ENCODE measurements at places on chromosomes 5 and 9.
A peak's percentile ranks its signal among the peaks of the same experiment; 100 is the strongest.

- DNase-seq, result no peak
Measured at GRCh38 chr5:115829913-115830312, 11.5 kb downstream of the ATG12 start.

GRCh38 chr9:89778100-89779090, 173.6 kb downstream of the GADD45G start:
- no peak for DNase-seq

DNA sequence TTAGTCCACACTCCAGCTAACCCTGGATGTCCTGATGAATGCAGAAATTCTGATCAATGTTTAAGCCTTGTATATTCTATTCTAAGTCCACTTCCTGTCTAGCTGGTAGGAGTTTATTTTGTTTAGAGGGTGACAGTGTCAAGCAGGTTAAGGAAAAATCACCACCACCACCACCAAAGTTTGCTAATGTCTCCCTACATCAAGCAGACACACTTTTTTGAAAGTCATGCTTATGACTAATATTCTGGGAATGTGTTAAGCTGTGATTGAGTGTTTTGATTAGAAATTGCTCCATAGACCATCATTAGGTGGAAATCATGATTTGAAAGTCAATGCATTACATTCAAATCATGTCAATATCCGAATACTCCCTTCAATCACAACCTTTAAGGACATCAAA, 1530.1 kb downstream of the MAT2B start:
- DNase-seq, result peak; percentile 3

- peak; percentile 55 for DNase-seq
Measured at GRCh38 chr9:77495834-77496671, 152.1 kb downstream of the GNA14 start.

DNA sequence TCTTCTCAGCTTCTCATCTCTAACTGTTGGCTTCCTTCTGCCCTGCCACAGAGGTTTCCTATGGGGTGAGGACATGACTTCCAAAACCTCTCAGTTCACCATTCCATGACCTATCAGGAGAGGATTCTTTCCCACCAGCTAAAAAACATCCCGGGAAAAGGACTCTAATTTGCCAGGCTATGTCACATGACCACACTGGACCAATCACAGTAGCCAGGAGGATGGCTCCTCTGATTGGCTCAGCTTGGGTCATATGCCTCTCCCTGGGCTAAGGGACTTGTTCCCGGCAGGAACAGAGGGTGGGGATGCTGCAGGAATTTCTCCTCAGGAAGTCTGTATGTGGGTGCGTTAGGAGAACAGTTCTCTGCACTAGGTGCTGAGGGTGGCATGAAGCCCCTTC, 40.3 kb upstream of the XPA start:
- DNase-seq, result peak; percentile 44

GRCh38 chr5:154598021-154598420, 120.0 kb upstream of the HAND1 start:
- no peak for DNase-seq

DNA sequence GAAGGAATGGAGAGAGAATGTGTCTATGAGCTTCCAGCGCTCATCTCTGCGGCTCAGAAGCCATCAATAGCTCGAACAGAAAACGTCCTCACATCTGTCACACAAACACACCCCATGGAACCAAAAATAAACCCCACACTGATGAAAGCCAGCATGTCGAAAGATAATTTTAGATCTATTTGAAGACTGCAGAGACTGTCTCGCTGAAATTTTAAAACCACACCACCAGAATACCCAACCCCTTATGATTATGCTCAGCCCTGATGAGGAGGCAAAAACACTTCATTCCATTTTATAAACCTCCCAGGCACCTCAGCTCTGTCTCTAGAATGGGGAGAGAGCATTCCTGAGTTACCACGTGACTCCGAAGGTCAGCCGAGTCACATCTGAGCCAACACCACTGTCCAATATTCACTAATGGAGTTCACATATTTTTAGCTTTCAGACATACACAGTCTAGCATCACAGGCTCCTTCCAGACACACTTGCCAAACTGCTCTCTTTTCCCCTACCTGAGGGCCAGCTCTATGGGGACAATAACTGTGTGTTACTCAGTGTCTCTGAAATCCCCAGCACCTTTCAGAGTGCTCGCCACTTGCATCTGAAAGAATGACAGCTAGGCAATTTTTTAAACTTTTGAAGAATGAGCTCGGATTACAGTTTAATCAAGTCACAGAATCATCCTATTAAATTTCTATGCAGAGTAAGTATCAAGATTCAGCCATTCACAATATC, 63.2 kb downstream of the SERINC5 start:
- DNase-seq, result peak; percentile 47

- DNase-seq, result no peak
Measured at GRCh38 chr5:5464036-5464715, 41.7 kb downstream of the ICE1 start.

GRCh38 chr5:65105301-65105700, 336.6 kb downstream of the CWC27 start:
- DNase-seq, result no peak

DNA sequence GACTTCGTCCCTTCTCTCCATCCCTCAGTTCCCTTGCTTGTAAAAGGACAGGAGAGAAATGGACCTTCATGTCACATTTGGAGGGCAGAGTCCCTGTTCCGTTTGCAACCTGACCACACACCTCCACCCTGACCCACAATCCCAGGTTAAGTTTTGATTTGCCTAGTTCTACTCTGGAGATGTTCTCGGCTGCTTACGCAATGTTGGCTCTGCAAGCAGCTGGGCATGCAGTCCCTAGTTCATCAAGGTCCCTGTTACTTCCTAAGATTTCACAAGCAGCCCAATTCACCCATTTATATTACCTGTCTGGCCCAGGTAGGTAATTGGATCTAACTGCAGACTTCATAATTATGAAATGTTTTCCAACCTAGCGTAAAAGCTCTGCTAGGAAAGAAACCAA, 28.8 kb downstream of the SLIT3 start:
- no peak for DNase-seq

- peak; percentile 38 for DNase-seq
Measured at GRCh38 chr5:125023673-125024072, 277.2 kb upstream of the ZNF608 start.

DNA sequence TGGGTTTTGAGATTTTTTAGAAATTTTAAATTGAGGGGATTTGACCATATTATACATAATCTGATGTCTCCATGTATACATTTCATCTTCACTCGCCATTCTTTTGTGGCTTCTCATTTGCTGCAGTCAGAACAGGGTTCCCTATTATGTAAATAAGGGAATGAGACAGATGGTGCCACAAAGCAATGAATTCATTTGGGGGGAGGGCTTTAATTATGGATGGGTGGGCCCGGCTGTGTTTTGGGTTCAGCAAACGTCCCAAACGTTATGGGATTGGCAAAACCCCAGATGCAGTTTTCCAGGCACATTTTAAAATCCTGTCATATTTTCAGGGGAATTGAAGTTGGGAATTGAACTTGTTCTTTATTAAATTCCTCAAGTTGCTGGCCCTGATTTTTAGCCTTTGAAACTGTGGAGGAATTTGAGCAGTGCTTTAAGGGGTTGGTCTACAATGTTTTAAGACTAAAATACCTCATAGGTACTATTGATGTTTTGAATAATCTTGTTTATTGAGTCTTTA, 558.5 kb upstream of the ZNF462 start:
- DNase-seq, result no peak

DNA sequence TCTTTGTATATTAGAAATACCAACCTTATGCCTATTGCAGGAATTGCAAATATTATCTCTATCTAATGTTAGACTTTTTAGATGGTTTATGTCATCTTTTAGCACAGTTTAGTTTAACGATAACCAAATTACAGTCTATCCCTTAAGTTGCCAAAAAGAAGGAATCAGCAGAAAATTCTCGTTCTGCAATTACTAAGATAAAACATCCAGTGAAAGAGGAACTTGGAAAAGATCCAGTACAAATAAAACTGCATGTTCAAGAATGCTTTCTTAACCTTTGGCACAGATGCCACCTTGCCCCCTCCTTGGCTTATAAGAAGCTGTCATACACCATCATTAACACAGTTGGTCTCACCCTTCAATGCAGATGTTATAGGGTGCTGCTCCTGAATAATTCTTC, 124.0 kb downstream of the SEMA5A start:
- DNase-seq, result no peak

- no peak for DNase-seq
Measured at GRCh38 chr5:179129607-179130071, 69.5 kb downstream of the ZNF354C start.

- peak; percentile 69 for DNase-seq
Measured at GRCh38 chr9:107018861-107019545, 156.0 kb downstream of the ZNF462 start.

Data from iris pigment epithelial cell (primary cell).